Stimulated activated CD4-positive, alpha-beta T cell treated with anti-CD3 and anti-CD28 coated beads, TNF-alpha, amount 100 ng/mL, for 4 hours (primary cell): ENCODE measurements at places on chromosomes 11 and 22.

- DNase-seq = no peak
Measured at GRCh38 chr11:66768818-66769217, 39.8 kb upstream of the SPTBN2 start.

DNA sequence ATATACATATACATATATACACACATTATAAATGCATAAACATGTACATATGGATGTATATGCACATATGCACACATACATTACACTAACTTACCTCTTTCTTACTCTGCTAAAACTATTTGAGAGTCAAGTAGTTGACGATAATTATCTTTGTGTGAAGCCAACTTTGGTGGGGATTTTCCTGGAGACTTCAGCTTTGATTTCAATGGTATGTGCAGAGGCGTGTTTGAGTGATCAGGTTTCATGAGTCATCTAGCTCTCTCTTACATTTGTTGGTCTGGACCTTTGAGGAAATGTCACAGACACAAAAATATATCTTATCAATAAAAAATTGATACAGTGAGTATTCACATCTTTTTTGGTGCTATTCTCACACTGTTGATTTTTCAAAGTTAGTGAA lies 769.1 kb upstream of the LUZP2 start:
- no peak for DNase-seq

- DNase-seq = no peak
Measured at GRCh38 chr22:25669253-25670069, 72.5 kb upstream of the MYO18B start.

GRCh38 chr11:63873311-63873710 lies 34.4 kb downstream of the MARK2 start:
- no peak for DNase-seq

DNA sequence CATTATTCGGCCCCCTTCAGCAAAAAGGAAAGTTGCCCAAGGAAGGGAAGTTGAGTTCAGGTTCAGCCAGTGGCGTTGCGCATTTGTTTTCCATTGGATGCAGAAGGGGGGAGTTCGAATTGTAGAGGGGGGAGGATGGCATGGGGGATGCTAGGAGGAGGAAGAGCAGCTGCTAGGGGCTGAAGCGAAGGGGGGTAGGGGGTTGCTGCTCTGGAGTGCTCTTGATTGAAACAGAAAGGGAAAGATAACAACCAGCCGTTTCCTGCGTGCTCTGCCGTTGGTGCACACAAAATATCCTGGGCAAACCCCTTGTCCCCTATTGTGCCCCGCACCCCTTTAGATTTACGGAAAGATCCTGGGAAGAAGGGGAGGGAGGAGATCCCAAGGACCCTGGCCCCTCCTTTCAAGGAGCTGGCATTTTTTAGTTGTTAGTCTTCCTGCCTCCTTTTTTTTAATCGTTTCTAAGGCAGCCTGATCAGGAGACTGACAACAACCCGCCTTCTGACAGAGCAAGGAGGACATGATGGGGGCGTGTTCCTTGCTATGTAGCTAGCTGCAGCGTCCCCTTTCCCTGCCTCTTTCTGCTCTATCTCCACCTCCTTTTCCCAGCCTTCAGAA lies 2.1 kb downstream of the KMT2A start:
- no peak for DNase-seq

DNA sequence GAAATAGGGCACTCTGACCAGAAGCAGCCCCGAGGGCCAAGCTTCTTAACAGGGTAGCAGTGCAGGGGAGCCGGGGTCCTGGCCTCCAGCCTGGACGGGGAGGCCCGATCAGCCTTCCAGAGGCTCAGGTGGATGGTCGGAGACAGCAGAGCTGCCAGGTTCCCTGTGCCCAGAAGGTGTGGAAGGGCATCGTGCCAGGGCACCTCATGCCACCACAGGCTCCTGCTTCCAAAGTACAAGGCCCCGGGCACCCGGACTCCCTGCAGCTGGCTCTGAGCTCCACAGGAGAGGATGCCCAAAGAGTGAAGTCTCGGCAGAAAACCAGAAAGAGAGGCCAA lies 14.3 kb downstream of the EHD1 start:
- no peak for DNase-seq

DNA sequence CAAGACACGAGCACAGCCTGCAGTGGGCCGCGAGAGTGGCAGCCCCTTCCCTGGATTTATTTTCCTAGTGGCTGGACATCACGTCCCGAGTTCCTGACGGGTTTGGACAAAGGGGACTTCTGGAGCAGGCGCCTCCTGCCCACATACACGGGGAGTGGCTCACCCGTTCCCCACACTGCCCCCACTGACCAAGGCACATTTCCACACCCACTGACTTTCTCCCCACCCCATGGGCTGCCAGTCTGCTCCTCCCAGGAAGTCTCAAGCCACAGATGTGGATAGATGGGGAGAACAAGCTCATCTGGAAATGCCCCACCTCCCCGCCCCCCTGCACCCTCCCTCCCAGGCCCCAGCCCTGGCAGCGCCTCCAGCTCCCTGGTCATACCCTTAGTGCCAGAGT lies 34.0 kb upstream of the FADD start:
- no peak for DNase-seq

GRCh38 chr11:11510939-11511338 lies 110.9 kb downstream of the GALNT18 start:
- no peak for DNase-seq

DNA sequence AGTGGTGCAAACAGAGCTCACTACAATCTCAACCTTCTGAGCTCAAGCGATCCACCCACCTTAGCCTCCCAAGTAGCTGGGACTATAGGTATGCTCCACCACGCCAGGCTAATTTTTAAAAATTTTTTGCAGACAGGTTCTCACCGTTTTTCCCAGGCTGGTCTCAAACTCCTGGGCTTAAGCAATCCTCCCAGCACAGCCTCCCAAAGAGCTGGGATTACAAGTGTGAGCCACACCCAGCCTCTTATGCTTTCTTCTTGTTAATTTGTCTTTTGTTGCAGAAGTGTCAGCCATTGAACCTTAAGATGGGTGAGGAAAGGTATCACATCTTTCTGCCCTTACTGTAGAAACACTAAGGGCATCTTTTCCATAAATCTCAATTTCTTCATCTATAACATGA lies 34.9 kb downstream of the DENND5A start:
- no peak for DNase-seq

- DNase-seq = no peak
Measured at GRCh38 chr11:61969391-61969758, 1.9 kb upstream of the FTH1 start.

DNA sequence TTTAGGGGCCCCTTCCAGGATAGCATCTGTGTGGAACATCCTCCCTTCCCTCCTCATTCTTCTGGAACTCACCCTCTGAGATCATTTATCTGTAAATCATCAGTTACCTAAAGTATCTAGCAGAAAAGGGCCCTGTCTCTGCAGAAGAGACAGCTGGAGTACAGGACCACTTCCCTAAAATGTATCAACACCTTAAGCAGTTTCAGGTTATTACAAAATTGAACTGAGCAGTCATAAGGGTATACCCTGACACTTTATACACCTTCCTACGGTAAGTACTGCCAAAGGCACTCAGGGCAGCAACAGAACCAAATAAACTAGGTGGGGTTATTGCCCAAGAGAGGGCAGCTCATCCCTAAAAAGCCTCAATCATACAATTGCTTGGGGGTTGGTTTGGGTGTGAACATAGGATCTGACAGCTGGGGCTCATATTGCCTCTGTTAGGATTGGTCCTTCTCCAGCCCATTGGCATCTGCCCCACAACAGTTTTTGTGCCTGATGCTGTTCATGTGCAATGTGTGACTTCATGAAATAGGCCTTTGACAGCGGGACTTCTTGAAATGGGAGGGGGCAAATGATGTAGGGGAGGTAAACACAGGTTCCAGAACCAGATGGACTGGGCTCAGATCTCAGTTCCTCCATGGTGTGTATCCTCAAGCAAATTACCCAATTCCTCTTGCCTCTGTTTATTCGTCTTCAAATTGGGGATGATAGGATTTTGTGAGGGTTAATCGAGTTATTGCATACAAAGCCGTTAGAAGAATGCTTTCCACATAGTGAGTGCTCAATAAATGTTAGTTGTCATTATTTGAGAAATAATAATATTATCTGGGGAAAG lies 2.9 kb downstream of the POU2AF3 start:
- no peak for DNase-seq

GRCh38 chr11:120169981-120170698 lies 32.2 kb upstream of the TRIM29 start:
- DNase-seq = no peak

DNA sequence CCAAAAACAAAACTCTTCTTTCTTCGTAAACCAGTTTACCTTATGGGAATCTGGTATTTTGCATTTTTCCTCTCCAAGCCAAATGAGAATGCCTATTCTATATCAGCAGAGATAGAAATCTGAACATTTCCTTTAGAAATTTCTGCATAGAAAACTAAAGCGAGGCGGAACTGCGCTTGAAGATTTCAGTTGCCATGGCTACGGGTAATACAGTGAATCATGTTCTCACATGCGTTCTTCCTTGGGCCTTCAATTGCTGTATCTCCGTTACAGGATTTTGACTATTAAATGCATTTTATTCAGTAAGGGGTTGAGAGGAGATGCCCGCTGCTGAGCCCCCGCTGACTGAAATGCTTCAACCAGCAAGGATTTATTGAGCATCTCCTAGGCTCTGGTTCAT lies 108.2 kb upstream of the CRYBB3 start:
- no peak for DNase-seq

GRCh38 chr11:62999156-62999555 lies 14.4 kb upstream of the SLC22A6 start:
- no peak for DNase-seq

- DNase-seq = no peak
Measured at GRCh38 chr11:85668157-85668556, 3.2 kb upstream of the CREBZF start.

DNA sequence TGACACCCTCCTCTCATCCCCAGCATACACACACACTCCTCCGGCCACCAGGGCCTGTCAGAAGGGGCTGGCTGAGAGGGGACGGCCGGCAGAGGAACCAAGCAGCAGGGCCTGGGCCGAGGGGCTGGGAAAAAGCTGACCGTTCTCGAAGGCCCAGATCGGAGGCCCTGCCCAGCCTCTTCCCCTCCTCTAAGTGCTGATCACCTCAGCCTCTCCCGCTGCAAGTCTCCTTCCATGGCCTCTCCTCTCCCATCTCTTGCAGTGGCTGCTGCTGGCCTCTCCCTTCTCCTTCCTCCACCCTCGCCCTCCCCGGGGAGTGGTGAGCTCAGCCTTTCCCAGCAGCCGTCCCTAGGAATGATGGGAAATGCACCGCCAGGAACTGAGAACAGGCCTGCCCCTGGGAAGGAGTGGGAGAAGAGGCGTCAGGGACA lies 39.6 kb downstream of the ARRB1 start:
- no peak for DNase-seq

DNA sequence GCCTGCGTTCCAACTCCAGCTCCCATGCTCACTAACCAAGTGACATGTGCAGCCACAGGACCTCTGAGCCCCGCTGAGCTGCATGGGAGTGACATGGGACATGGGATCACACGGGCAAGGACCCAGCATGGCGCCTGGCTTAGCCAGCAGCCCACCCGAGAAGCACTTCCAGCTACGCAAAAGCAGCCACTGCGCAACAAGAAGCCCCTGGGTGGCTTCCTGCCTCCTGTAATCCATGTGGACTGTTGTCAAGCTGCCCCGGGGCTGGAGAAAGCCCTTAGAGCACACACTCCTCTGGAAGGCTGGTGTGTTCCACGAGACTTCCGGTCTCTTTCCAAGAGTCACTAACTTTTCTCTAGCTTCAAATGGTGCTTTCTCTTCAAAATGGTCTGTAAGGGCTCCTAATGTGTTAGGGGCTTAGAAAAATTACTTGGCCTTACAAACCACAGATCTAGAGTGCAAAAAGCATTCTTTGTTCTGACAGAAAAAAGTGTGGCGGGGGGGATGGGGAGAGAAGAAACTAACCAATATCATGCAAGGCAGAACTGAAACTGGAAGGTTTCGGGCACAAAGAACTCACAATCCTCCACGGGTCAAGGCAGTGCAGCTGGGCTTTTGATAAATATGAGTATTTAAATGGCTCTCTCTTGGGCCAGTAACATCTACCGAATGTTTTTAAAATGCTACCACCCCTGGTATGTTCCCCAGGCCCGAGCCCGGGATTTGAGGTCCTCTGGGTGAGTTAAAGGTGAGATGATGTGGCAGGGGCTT lies 5.5 kb downstream of the C11orf24 start:
- no peak for DNase-seq

GRCh38 chr11:62804310-62805075 lies 747 bp downstream of the NXF1 start:
- DNase-seq = no peak

DNA sequence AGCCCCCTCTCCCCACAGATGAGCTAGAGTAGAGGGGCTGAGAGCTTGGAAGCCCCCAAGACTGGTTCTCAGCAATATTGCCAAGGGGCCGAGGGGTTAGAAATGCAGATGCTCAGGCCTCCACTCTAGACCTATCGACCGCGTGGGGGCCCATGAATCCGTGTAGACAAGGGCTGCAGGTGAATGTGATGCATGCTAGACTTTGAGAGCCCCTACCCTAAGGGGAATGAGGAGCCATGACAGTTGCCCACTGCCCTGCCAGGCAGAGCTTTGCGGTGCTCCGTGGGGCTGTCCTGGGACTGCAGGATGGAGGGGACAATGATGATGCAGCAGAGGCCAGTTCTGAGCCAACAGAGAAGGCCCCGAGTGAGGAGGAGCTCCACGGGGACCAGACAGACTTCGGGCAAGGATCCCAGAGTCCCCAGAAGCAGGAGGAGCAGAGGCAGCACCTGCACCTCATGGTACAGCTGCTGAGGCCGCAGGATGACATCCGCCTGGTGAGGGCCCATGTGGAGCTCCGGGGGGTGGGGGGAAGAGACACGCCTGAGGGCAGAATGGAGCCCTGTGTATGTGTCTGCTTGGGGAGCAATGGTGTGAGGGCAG lies 1.3 kb downstream of the SSH3 start:
- DNase-seq = no peak

DNA sequence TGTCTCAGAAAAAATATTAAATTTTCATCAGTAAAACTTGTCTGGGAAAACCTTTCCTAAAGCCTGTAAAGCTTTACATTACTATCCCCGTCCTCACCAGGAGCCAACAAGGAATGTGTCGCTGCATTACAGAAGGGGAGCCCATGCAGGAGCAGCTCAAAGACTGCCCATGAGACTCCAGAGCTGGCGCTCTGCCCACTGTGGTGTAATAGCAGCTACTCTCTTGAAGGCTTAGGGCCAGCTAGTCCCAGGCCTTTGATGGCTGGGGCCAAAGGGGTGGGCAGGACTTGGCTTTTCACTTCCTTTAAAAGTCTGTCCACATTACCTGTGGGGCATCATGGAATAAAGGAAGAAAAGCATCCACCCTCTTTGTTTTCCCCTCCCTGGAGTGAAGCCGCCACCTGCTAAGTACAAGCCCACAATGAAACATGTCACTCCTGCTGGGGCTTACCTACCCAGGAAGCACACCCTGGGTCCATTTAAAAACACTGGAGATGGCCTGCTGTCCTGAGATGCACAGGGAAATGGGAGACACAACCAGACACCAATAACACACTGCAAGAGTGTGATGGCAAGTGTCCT lies 150.7 kb downstream of the ADAMTS15 start:
- DNase-seq = no peak

GRCh38 chr11:20277014-20277413 lies 86.5 kb upstream of the HTATIP2 start:
- DNase-seq = no peak

DNA sequence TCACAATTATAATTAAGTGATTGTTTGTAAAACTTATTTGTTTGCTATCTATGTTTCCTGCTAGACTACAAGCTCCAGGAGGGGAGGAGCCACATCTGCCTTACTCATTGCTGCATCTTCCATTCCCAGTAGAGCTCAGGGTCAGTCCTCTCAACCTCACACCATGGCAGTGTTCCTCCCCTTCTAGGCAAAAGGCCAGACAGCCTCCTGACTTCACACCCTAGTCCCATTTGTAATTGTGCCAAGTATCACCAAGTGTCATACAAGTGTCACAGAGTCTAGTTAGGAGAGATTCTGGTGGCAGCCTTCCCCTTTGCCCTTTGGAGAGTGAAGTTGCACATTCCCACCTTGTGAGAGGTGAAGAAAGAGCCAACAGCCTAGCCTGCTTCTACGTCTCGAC lies 490.4 kb downstream of the INSC start:
- no peak for DNase-seq
